ENCODE measurements at places on chromosomes 5 and 9.

DNA sequence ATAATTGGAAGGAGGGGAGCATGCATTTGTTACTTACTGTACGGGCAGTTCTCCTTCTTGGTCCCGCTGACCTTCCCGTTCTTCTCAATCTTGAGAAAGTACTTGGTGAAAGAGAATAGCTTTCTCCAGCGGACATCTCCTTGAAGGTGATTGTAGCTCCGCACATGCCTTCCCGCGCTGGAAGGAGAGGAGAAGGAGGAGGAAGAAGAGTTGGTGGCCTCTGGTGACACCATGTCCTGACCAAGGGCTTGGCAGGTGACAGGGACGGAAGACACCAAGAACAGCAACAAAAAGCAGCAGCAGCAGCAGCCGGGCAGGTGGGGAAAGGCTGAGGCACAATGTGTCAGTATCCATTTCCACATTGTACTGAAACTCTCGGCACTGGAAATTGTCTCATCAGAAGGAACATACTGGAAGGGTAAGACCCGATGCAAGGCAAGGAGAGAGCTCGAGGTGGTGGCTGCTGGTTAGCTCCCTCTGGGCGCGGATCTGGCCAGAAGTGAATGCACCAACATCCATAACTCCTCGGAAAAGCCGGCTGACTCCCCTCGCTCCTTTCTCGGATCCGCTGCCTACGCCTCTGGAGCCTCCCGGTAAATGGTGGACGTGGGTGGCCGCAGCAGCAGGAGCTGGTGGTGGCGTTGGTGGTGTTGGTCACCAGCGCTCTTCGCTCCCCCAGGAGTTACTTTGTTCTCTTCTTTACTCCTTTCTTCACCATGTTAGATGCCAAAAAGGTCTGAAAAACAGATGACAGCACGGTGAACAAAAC, 715 bp downstream of the FGF10 start:
- DNase-seq = no peak

GRCh38 chr9:12705738-12706391, 12.7 kb downstream of the TYRP1 start:
- DNase-seq = no peak

DNA sequence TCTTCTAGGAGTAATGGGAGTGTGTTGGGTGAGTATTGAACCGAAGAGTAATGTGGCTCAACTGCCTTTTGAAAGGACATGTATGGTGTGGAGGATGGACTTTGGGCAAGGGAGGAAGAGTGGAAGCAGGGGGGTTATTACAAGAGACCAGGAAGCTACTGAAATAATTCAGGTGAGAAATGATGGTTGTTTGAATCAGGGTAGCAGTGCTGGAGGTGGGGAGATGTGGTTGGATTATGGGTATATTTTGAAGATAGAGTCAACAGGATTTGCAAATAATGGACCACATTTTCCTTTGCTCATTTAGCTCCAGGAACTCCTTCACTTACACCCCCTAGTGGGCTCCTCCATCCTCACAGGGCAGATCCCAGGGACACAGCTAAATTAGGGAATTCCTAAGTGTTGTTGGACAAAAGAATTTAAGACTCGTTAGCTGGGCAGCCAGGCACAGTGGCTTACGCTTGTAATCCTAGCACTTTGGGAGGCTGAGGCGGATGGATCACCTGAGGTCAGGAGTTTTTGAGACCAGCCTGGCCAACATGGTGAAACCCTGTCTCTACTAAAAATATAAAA, 1.2 kb upstream of the SLC4A9 start:
- no peak for DNase-seq

DNA sequence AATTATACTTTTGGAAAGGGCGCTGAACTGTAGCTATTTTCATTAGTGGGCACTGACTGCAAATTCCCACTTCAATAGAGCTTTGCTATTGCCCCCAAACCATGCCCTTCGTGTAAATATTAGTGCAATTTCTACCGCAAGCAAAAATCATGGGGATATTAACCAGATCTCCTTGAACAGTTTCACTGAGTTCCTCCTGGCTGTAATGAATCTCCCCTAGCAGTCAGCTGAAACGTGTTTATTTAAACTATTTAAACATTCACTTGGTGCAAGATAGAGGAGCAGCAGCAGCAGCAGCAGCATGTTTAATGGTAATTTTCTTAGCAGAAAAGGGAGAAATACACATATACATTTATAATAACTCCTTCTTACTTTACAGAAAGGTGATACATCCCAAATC, 54.4 kb downstream of the ARRDC3 start:
- DNase-seq = no peak

GRCh38 chr9:113945784-113946183, 69.7 kb downstream of the ZNF618 start:
- DNase-seq = no peak

- no peak for DNase-seq
Measured at GRCh38 chr9:131776473-131776872, 36.6 kb upstream of the RAPGEF1 start.

DNA sequence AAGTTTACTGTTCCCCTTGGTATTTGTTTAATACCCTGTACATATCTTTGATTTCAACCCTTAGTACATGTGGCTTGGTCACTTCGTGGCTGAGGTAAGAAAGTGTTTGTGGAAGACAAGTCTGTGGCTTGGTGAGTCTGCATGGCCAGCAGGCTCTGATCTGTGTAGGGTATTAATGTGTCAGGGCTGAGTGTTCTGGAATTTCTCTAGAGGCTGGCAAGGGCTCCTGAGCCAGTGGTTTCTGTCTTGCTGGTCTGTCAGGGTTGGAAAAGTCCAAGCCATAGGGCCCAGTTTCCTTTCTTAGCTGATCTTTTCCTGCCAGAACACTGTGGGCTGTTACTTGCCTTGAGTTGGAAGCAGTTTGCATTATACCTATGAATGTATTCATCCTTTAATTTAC, 48.0 kb upstream of the FBXL7 start:
- no peak for DNase-seq

GRCh38 chr5:52915176-52915875, 73.8 kb upstream of the ITGA2 start:
- peak; percentile 18 for DNase-seq

DNA sequence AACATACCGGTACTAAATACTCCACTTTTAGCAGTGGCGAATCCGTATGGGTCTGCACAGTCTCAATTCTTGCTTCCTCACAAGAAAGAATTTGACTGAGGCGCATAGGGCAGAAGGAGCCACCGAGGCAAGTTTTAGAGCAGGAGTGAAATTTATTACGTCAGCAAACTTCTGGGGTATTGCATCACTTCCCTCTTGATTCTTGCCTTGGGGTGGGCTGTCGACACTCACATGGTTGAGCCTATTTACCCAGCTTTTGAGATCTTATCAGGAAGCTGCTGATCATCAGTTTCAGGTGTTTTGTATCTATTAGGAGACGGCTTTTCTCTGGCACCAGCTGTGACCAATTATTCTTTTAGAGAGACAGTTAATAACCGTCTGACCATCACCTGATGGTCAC, 111.5 kb upstream of the CCNH start:
- DNase-seq = no peak

DNA sequence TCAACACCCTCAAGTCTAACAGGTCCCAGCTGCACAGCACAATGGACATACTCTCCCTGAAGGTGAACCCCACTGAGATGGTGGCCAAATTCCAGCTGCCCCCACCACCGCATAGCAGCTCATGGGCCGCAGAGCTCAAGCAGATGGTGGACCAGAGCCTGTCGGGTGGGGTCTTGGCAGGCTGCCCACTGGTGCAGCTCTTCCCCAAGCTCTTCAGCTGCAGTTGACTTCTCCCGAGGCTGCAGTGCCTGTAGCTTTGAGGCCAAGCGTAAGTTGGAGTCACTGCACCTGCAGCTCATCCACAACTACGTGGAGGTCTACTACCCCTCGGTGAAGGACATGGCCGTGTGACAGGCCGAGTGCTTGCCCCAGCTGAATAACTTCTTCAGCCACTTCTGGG, 56.6 kb upstream of the SPTLC1 start:
- no peak for DNase-seq

DNA sequence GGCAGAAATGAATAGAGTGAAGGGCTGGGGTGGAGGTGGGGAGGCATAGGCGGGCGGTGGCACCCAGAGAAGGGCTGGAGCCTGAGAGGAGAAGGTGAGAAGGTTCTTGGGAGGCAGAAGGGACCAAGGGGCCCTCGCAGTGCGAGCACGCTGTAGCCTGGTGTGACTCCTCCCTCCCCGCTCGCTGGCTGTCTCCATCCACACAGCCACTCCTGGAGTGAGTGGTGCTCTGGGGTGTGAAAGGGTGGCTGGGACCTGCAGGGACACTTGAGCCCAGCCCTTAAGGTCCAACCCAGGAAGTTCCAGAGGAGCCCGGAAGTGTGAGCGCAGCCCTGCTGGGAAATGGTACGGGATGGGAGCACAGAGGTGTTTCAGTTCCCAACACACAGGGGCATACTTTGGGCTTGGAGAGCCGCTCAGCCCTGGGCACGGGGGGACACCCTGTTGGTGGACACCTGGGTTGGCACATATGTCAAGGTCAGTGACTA, 9.3 kb upstream of the SCGB3A1 start:
- DNase-seq = no peak

GRCh38 chr5:44532981-44533380, 143.8 kb upstream of the FGF10 start:
- DNase-seq = no peak

GRCh38 chr9:129442803-129443511, 177.9 kb downstream of the C9orf50 start:
- DNase-seq = no peak

- DNase-seq = no peak
Measured at GRCh38 chr5:164358531-164359259, 853.3 kb downstream of the MAT2B start.

GRCh38 chr5:100777680-100778300, 125.3 kb downstream of the ST8SIA4 start:
- DNase-seq = peak; percentile 55

GRCh38 chr5:36374266-36374862, 72.7 kb upstream of the RANBP3L start:
- DNase-seq = no peak

- DNase-seq = no peak
Measured at GRCh38 chr9:27194401-27195091, 85.5 kb downstream of the TEK start.

DNA sequence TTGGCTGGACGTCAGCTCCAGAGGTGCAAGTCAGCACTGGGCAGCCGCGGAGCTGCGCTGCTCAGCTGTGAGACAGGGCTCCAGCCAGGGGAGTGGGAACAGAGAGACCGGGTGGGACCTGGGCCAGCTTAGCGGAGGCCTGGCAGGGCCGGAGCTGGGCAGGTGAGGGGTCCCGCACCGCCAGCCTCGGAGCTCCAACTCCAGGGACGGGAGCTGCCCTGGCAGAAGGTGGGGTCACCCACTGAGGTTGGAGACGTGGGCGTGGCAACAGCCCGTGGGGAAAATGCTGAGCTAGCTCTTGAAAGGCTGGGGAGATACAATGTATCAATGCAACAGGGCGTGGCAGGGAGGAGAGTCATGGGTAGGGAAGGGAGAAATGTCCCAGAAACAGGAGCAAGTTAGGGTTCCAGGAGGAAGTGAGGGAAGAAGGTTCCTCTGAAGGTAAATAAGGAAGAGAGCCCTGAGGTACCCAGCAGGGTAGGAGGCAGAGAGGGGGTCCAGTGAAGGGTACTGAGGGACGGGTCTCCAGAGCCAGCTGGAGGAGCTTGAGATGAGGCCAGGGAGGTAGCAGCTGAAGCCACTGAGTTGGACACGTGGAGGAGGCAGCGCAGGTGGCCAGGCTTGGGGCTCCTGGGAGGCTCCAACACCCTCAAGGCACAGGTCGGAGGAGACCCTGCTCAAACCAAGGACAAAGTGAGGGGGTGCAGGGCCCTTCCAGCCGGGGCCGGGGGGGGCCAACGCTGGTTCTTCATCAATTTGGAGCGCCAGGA, 736 bp upstream of the NKD2 start:
- no peak for DNase-seq

DNA sequence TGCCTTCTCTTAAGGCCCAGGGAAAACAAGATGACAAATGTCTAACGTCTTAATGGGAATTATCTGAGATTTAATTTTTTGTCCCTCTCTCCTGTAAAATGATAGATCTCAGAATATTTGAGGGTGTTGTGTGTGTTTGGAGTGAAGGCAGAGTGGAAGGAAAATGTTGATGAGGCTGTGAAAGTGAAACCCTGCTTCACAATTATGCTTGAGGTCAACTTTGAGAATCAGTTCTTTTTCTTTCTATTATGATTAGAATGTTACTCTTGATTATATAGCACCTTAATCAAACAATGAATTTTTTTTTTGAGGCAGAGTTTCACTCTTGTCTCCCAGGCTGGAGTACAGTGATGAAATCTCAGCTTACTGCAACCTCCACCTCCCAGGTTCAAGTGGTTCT, 5.5 kb upstream of the LOX start:
- DNase-seq = no peak

- DNase-seq = no peak
Measured at GRCh38 chr5:94391996-94392395, 226.4 kb downstream of the KIAA0825 start.

- no peak for DNase-seq
Measured at GRCh38 chr5:117084067-117084466, 509.4 kb upstream of the SEMA6A start.

GRCh38 chr9:29322240-29322639, 1749.0 kb upstream of the C9orf72 start:
- DNase-seq = no peak

GRCh38 chr5:90131383-90132133, 278.0 kb downstream of the CETN3 start:
- peak; percentile 15 for DNase-seq

- no peak for DNase-seq
Measured at GRCh38 chr9:68708513-68708912, 3.5 kb downstream of the PIP5K1B start.

GRCh38 chr5:179166171-179166885, 106.2 kb downstream of the ZNF354C start:
- no peak for DNase-seq

DNA sequence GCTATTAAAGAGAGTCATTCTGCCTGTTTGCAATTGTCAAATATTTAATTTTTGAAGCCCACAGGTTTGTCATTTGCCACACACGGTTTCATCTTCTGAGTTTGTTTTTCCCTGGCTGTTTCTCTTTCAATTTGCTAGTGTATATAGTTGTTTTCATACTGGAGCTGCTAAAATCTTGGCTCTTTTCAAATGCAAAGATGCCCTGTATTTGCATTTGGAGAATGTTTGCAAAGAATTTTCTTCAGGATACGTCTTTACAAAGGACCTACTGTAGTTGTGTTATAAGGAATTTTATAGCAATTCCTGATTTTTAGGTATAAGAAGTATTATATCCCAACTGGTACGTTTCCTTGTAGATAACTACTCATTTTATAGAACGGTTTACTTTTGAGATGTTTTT, 48.0 kb downstream of the IZUMO3 start:
- DNase-seq = no peak

DNA sequence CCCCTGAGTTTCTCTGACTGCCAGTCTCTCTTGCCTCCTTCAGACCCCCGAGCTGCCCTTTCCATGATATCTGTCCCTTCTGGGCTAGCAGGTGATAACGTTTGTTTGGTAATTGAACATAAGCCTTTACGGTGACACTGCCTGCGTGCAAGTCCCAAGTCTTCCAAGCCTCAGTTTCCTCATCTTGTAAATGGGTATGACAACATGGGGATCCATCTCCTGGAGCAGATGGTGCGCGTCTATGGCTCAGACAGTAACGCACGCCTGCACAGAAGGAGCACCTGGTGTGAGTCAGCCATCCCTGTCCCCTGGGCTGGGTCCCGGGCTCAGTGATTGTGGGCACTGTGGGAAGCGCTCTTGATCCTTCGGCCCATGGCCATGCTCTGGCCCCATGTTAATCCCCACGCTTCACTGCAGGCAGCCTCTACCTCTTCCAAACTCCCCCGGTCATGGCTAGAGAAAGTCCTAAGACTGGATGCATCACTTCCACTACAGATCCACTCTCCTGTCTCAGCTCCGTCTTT, 85.8 kb downstream of the DAP start:
- no peak for DNase-seq

- DNase-seq = no peak
Measured at GRCh38 chr9:111917201-111917600, 20.6 kb downstream of the UGCG start.

GRCh38 chr9:124481115-124481514, 26.1 kb downstream of the NR5A1 start:
- DNase-seq = no peak

Measured in stimulated activated naive B cell treated with anti-CD40 and anti-IgM and Interleukin-4, amounts not matched to agents 10 μg/mL and 1 μg/mL and 100 μg/mL, for 72 hours (primary cell).